ENCODE measurements at places on chromosomes 6 and 20.

DNA sequence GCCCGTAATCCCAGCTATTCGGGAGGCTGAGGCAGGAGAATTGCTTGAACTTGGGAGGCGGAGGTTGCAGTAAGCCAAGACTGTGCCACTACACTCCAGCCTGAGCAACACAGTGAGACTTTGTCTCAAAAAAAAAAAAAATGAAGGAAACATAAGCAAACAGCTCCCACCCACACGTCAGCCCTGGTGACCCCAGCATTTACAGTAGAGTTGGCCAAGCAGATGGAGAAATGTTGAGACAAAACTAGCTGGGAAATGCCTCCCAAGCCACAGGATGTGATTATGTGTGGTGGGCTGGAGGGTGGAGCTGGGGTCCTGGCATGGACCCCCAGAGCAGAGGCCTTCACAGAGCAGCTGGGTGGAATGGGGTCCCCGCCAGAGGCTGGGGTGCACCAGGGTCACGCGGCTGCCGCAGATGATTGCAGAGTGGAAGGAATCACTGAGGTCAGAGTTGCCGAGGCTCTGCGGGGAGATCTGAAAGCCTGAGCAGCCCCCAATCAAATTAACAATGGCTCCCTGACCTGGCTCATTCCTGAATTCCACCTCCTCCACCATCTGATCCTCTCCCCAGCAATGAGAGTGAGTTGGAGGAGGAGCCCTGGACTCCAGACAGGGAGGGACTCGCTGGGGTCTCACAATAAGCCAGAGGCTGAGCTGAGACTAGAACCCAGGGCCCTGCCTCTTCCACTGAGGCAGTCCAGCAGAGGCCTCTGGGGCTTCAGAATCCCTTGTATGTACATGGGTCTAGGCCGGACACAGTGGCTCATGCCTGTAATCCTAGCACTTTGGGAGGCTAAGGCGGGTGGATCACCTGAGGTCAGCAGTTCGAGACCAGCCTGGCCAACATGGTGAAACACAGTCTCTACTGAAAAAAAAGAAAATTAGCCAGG lies 34.7 kb upstream of the TGM2 start:
- no peak for DNase-seq

DNA sequence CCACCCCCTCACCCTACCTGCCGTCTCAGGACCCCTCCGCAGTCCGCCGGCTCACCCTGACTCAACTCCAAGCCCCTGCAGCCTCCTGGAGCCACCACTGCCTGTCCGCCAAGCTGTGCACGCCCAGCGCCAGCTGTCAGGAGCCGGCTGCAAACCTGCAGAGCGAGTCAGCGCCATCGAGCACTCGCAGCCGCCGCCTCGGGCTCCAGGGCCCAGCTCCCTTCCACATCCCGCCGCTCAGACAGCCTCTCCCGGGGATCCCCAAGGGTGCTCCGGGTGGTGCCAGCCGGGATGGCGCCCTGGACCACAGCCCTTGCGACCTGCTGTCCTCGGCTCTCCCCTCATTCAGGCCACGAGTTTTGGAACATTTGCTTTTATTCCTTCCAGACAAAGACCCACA lies 4.3 kb downstream of the TNNC2 start:
- DNase-seq = no peak

DNA sequence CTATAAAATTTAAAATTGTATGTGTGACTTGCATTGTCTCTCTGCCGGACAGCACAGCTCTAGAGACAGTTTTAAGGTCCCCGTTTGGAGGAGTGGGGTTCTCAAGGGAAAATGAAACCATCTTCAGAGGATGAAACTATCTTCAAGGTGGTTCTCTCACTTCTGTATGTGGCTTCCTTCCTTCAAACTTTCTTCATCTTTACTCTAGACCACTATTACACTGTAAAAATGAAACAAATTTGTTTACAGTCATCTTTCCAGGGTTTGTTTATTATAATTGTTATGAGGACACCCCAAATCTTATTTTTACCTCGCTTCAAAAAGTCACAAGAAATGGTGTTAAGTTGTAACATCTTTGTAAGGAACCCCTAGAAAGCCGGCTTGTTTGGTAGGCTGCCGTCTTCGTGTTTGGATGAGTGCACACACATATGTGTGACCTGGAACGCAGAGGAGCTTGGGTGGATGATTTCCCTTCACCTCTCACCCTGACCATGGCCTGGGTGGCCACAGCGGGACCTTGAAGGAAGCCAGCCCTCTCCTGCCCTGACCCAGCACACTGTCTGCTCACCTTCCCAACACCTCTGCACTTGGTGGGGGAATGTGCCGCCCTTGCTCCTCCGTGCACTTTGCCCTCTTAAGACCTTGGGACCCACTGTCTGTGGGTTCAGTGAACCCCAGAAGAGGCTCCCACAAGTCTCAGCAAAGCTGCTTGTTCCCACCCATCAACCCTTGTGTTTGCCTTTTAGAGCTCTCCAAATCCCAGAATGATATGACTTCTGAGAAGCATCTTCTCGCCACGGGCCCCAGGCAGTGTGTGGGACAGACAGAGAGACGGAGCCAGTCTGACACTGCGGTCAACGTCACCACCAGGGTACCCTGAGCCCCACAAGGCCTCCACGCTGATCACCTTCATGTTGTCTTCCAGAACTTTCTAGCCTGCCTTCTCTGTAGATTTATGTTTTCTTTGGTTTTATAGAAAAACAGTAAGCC lies 67.8 kb downstream of the SYTL3 start:
- DNase-seq = no peak

DNA sequence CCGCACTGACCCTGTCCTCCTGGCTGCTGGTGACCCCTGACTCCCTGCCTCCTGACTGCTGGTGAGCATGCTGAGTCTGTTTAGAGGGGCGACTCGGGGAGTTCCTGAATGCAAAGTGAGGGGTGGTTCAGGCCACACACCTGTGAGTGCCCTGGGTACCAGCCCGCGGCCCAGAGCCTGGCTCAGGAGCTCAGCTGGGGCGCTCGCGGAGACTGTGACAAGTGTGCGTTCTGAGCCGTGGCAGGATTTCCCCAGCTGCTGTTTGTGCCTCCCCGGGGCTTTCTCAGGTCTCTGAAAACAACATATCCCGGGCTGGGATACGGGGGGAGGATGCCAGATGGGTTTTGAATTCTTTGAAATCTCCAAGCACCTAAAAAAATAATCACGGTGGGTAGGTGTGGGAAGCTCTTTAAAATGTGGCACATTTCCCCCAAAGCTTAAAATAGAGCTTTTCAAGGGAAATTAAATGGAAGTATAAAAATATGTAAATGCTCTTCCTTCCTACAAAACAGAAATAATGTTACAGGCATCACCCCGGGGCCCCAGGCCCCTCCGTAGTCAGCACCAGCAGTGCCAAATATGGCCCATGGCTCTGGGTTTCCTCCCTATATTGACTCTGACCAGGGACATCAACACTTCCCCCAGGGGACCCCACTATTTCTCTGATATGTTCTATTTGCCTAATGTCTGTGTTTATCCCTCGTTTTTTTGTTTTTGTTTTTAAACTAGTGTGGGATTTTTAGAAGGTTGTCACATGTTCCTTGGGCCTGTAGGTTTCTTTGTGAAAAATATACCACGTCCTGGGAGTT lies 49.9 kb upstream of the TAGAP start:
- no peak for DNase-seq

- DNase-seq = no peak
Observed at GRCh38 chr6:13238640-13239216, 89.6 kb downstream of the TBC1D7 start.

GRCh38 chr6:44999066-44999465 lies 329.1 kb upstream of the RUNX2 start:
- DNase-seq = no peak

GRCh38 chr6:89406141-89406540 lies 5.9 kb downstream of the RRAGD start:
- no peak for DNase-seq

GRCh38 chr6:8436966-8437365 lies 1.6 kb upstream of the SLC35B3 start:
- DNase-seq = no peak

DNA sequence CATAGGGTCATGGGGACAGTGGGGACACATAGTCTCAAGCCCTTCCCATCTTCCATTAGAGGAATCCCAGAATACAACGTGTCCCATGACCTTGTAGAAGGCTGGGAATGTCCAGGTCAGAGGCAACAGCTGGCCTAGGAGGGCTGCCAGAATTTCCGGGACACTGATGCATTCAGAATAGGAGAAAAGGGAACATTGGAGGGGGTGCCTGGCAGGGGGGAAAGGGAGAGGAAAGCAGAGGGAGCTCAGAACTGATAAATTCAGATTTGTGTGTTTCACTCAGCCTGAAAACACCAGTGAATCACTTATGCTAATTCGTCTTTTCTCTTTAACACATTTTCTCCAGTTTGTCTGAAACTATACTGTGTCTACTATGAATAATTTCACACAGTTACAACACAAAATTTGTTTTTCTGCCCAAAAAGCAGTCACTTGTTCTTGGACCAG lies 35.5 kb upstream of the BMP2 start:
- peak; percentile 11 for DNase-seq

GRCh38 chr6:145823328-145823944 lies 8.8 kb upstream of the FBXO30 start:
- no peak for DNase-seq

- no peak for DNase-seq
Observed at GRCh38 chr6:17638212-17638715, 38.2 kb downstream of the FAM8A1 start.

DNA sequence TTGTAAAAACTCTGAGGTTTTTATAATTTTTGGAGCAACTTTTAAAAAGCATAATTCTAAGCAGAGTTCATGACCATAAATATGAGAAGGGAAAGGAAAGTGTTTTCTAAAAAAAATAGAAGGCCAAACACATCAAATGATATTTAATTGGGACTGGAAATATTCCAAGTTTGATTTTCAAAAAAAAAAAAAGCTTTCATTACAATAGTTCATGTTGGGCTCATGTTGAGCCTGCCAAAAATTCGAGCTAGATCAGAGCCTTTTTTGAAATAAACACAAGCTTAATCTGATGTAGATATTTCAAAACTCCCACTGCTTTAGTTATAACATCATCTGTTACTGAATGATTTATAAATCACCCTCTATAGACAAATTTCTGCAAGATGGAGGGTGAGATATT lies 163.4 kb upstream of the DEFB112 start:
- DNase-seq = no peak

DNA sequence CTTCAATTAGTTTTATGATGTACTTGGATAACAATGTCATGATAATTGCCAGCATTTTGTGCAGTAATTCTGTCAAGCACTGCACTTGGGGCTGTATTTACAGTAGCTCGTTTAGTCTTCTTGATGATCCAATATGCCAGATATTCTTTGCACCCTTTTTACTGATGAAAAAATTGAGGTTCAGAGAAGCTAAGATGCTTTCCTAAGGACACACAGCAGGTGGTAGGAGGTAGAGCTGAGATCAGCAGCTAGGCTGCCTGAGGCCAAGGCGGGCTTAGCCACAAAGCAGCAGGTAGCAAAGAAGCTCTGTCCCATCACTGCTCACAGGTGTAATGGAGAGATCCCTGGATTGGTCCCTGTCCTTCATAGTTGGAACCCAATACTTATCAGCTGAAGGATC lies 33.3 kb downstream of the SUMO4 start:
- DNase-seq = no peak

DNA sequence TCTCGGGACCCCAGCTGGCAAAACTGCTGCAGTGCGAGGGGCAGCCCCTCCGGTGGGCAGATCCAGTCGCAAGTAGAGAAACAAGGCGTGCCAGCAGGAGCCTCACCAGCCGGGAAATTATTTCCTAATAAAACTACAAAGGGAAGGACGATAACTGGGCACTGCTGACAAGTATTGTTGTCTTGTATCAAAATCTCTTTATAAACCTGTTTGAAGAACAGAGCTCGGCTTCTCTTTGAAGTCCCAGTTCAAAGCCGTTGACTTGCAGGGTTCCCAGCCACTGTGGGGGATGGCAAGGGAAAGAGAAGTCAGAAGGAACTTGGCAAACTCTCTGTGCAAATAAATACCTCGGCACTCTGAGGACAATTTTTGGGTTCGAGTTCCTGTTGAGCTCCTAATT lies 504.5 kb downstream of the CD83 start:
- DNase-seq = no peak

DNA sequence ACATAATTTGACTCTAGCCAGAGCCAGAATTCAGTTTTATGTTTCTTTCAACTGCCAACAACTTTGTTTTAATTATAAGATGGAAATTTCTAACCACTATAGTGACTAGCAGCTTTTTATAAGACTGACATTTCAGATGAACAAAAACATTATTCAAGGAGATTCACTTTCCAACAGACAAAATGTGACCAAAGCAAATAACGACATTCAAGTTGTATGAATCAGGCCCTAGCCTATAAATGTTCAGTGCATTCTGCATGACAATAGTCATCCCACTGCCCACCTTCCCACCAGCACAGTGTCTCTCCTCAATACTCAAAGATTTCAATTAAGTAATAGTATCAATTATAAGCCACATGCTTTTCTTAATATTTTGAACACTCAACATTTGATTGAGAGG lies 200.7 kb downstream of the KHDC1L start:
- DNase-seq = no peak

DNA sequence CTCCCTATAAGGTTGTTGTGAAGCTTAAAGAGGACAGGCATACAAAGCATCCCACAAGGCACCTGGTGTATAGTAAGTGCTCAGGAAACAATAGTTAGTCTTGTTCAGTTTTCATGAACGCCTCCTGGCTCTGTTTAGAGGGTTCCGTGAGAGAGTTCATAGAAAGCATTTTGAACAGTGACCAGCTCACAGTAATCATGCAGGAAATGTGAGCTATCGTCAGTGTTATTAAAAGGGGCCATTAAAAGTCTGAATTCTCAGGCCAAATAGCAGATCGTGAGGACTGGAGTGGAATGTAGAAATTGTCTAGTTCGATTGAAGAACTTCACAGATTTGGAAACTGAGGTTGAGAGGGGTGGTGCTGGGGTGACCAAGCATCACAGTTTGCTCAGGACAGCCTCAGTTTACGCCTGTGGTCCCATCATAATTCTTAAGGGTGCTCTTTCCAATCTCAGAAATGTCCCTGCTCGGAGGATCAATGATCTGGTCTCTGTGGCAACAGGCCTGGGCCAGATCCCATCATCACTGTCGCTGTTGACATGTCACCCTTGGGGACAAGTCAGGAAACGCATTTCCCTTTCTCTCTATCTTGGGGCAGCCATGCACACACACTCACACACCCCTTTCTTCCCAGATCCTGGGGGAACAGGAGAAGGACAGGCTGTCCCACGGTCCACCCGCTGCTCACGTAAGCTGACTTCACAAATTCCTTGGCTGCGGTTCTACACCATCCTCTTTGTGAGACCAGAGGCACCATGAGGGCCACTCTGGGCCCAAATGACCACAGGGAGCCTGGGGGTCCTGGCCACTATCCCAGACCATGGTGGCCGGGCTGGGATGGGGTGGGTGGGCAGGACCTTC lies 7.2 kb downstream of the TGM2 start:
- DNase-seq = no peak

DNA sequence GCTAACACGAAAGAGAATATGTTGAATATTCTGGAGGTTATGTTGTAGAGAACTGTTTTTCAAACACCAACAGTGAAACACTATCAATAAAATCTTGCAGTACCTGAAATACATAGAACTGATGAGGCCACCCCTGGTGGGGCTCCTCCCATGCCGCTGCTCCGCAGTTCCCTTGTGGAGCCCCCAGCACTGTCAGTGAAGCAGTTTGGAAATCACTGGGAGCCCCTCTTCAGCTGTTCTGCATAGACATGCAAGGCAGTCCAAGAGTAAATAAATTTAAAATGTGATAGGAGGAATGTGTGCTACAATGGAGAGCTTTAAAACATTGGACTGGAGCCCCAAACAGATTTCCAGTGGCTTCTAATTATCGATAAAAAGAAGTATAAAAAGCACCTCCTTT lies 189.4 kb downstream of the FNDC1 start:
- DNase-seq = no peak

Data from amygdala (tissue), 56 donors.